ENCODE measurements at places on chromosomes 7 and 10. TPM values are rescaled to one million over a fixed set of nuclear protein-coding genes. Genes with fewer than 3 reads are reported as not detected.

- no peak for DNase-seq
Measured at GRCh38 chr10:19119191-19119590, 70.6 kb downstream of the MALRD1 start.

GRCh38 chr7:26959290-26959689 lies 94.9 kb upstream of the SKAP2 start:
- DNase-seq, result no peak

GRCh38 chr7:91019686-91020385 lies 244.4 kb upstream of the FZD1 start:
- DNase-seq, result no peak

The ZNF722 gene
- total RNA-seq, result not detected

DNA sequence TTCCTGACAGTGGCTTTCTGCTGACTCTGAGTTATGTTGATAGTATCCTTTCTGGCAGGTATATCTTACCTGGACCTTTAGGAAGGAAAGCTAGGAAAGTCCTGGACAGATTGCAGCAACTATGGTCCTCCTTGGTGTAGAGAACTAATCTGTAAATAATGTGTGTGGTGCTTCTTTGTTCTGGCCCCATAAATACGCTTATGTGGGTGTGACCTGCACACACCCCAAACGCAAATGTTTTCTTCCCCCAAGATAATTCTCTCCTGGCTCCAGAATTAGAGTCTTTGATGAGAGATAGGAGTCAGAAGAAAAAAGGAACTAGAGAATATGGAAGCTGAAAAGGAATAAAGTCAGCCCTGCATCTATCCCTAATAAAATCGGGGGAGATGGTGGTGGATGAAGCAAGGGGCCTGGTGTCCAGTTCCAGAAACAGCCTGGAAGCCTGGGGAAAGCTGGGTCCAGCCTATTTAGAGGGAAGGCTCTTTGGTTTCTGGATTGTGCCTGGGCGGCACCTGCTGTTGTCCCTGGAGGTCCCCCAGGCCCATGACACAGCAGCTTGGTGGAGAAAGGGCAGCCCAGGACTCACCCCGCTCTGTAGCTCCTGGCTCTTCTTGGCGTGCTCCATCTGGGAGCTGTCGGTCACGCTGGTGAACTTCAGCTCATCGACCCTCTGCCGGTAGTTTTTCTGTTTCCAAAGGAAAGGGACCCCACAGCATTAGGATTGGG lies 38.2 kb downstream of the NRAP start:
- DNase-seq, result no peak

The GPR26 gene
- not detected for total RNA-seq

DNA sequence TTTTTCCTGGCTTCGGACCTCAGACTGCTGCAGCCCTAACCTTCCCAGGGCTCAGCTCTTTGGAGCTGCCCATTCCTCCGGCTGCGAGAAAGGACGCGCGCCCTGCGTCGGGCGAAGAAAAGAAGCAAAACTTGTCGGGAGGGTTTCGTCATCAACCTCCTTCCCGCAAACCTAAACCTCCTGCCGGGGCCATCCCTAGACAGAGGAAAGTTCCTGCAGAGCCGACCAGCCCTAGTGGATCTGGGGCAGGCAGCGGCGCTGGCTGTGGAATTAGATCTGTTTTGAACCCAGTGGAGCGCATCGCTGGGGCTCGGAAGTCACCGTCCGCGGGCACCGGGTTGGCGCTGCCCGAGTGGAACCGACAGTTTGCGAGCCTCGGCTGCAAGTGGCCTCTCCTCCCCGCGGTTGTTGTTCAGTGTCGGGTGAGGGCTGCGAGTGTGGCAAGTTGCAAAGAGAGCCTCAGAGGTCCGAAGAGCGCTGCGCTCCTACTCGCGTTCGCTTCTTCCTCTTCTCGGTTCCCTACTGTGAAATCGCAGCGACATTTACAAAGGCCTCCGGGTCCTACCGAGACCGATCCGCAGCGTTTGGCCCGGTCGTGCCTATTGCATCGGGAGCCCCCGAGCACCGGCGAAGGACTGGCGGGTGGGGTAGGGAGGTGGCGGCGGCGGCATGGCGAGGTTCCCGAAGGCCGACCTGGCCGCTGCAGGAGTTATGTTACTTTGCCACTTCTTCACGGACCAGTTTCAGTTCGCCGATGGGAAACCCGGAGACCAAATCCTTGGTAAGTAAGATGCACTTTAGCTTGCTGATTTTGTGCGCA lies at the start of gene PLXDC2:
TSS of gene PLXDC2 (plus strand) at position 22 of the 820 bp plus-strand sequence.
- DNase-seq, result peak; percentile 43

DNA sequence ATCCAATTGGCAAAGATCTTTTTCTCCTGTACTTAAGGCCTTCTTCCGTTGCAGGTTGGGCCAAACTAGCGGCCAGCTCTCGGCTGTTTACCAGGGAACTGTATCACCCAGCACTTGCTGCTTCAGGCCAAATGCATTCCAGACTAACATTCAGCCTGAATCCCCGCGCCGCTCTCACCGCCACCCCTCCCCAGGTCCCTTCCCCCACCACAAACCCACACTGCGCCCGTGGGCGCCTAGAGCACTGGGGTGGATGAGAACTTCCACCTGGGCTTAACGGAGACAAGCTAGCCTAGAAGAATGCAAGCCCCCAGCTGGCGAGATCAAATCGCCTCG lies 676 bp downstream of the TCAF1 start:
- peak; percentile 49 for DNase-seq

- DNase-seq, result no peak
Measured at GRCh38 chr7:25359471-25360059, 131.3 kb upstream of the NPVF start.

The CFAP58 gene
- 0.26 TPM for total RNA-seq

- DNase-seq, result no peak
Measured at GRCh38 chr10:20166096-20166675, 350.0 kb downstream of the PLXDC2 start.

The TYW1B gene
- 5.7 TPM for total RNA-seq

The PTPN20 gene
- 0.99 TPM for total RNA-seq

The RSPH10B2 gene
- total RNA-seq, result not detected

The EGR2 gene
- total RNA-seq, result 5.9 TPM

The CDK1 gene
- 0.66 TPM for total RNA-seq

The CTNNA3 gene
- total RNA-seq, result under 0.01 TPM

GRCh38 chr10:133133471-133134231 lies 26.4 kb upstream of the KNDC1 start:
- no peak for DNase-seq

- no peak for DNase-seq
Measured at GRCh38 chr7:73429215-73429614, 4.4 kb upstream of the FZD9 start.

DNA sequence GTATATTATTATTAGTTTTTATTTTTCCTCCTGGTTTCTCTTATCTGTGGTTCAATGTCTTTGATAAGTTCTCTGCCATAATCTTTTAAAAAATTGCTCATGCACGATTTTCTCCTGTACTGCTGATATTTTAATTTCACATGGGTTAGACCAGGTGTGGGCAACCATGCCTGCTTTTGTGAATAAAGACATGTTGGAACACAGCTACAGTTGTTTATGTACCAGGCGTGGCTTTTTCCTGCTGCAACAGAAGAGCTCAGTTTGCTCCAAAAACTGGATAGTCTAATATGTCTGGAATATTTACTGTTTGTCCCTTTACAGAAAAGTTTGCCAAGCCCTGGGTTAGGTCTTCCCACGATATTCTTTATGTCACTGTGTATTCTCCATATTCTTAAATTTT lies 105.2 kb downstream of the VWC2 start:
- DNase-seq, result no peak

DNA sequence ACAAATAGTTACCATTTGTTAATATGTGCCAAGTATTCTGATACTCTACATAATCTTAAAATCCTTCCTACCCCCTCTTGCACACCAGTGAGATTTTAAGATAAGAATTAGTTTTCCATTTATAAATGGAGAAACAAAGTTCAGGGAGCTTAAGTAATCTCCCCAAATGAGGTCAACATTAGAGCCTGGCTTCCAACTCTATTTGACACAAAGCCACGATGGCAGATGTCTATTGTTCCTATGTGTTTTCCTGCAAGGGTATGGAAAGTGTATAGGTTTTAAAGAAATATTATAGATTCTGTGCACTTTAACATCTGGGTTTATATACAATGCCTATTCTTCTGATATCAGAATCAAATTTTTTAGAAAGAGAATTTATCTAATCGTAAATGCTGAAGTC lies 143.9 kb upstream of the SEMA3C start:
- peak; percentile 48 for DNase-seq

GRCh38 chr10:33643042-33643441 lies 308.6 kb upstream of the NRP1 start:
- no peak for DNase-seq

The PLEKHS1 gene
- 7.6 TPM for total RNA-seq

GRCh38 chr7:52920977-52921376 lies 114.5 kb upstream of the POM121L12 start:
- DNase-seq, result no peak

The MYH16 gene
- total RNA-seq, result not detected

The ERV3-1 gene
- total RNA-seq, result 9.2 TPM

GRCh38 chr7:374706-375311 lies 84.8 kb downstream of the FOXL3 start:
- DNase-seq, result peak; percentile 12
